ENCODE measurements at places on chromosomes 7 and 10.

DNA sequence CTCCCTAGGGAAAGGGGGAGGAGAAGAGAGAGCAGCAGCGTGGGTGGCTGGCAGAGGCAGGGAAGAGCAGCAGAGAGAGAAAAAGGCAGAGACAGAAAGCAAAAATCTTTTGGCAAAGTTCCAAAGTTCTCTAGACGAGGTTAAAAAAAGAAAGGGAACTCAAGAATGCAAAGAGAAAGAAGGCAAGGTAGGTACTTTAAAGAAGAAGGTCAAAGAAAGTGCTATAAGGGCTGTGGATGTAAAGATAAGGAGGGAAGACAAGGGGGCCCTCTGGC lies 20.2 kb upstream of the OPTN start:
- DNase-seq = no peak

DNA sequence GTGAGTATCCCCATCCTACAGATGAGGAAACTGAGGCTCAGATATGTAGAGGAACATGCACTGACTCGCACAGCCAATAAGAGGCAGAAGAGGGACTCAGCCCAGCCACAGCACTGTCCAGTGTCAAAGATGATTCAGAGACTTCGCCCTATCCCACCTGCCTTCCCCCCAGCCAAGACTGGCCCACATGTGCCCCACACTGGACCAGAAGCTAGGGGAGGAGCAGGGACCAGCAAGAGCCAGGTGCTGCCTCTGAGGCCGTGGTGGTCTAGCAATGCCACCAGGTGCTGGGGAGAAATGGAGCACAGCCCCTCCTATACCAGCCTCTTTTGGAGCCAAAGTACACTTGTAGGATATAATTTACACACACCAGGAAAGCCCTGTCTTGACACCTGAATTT lies 22.3 kb downstream of the GRID1 start:
- DNase-seq = no peak

DNA sequence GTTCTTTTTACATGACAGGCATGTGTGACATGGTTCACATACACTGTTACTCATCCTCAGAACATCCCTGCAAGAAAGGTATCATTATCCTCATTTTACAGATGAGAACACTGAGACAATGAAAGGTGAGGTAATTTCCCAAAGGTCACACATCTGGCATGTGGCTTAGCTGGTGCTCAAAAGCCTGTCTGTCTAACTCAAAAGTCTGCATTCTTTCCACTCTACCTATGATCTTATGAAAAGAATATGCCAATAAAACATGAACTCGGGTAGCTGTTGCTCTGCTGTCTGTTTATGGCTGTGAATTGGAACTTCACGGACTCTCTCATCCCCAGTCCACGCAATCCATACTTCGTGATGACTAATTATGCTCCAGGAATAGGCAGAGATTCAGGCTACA lies 79.0 kb upstream of the ODAD2 start:
- DNase-seq = no peak

DNA sequence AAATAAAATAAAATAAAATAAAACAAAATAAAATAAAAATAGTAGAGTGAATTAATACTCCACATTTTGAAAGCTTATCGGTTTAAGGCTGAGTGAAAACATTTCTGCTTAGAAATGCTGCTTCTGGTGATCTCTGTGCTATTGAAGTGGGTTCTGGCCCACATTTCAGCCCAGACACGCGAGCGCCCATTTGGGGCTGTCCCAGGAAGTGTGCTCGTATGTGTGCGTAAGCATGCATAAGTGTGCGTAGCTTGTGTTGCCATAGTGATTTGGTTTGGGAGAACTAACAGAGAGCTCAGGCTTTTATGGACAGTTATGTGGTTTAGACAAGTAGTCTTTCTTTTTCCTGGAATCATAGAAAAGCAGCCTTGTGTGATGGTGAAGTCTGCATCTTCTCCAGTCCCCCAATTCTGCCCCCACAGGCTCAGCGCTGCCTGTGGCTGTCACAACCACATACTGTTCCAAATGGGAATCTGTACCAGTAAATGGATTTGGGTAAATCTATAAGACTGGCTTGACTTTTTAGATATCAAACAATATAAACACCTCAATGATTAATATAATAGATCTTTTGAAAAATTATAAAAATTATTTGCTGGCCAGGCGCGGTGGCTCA lies 29.8 kb upstream of the PURB start:
- DNase-seq = no peak

All from kidney (tissue), 22 donors.